ENCODE measurements at places on chromosomes 1 and 21.
A peak's percentile ranks its signal among the peaks of the same experiment; 100 is the strongest.

DNA sequence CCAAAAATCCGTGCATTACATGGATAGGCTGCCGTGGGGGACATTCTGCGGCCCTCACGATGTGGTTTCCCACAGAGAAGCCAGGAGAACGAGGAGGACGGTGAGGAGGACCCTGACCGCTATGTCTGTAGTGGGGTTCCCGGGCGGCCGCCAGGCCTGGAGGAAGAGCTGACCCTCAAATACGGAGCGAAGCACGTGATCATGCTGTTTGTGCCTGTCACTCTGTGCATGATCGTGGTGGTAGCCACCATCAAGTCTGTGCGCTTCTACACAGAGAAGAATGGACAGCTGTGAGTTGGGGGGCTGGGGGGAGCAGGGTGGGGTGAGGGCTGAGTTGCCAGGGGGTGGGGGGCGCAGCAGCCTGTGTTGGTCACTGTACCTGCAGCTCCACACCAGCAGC lies 13.2 kb downstream of the PSEN2 start:
- no peak for DNase-seq

DNA sequence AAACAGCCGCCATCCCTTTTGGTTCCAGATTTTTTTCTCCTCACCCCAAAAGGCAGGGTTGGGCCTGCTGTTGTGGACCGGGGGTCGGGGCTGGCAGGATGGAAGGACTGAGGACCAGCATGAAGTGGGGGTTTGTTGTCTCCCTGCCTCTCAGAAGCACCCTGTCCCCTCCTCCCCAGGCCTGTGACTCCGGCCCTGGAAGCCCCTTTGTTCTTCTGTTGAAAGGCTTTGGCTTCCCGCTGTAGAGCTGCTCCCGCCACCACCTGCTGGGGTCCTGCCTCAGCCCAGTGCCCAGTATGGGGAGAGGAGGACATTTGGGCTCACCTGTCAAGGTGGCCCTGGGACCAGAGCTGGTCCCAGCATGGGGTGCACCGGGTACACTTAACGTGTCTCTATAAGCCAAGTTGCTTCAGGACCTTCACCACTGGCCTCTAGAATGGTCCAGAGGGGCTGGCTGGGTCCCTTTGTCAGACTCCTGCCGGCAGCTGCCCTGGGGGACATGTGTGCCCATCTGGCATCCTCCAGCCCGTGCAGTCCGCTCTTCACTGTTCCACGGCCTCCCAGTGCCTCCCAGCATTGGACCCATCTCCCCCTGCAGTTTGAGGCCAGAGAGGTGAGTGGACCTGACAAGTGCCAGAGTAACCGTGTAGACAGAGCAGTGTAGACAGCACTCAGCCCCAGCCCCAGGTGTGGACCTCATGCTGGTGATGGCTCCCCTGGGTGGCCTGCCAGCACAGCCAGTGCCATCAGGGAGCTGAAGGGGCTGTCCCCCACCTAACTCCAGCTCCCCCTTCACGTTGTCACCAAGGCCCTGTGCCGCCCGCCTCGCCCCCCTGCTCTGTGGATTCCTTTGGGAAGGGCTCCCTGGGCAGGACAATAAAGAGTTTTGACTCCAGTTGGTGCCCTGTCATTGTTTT lies 6.1 kb upstream of the SYTL1 start:
- DNase-seq = no peak

DNA sequence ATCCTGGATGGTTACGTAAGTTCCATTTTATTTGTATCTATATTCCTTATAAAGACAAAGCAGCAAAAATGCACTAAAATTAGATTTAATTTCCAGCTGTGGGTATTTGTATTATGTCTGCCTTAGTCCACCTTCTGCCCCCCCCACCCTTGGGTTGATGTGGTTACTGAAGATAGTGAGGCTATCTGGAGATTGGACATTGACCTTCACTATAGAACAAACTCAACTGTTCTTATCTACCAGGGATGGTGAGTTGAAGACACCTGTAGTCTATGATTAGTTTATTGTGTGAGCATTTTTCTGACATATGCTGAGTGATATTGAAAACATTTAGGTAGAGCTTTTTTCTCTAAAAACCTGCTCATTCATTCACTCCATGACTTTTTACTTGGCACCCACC lies 122.2 kb downstream of the NFIA start:
- no peak for DNase-seq

- no peak for DNase-seq
These were observed 118.6 kb upstream of the PPP2R5A start for GRCh38 chr1:212166644-212167043.

GRCh38 chr1:220521778-220522177 lies 6.2 kb upstream of the MARK1 start:
- DNase-seq = peak; percentile 12

DNA sequence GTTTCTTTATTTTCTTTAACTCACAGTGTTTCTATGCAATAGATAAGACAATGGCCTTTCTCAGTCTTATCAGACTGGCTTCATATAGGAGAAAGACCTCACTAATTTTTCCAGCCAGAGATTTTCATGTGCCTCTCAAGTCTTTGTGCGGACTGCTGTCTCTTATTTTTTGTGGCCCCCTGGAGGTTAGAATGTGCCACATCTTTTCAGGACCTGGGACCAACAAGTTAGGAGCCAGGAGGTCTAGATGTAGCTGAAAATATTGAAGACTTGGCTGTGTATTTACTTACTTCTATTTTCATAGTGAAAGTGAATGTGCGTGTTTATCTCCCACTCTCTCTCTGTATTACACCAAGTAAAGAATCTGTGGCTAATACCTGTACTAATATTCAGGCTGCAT lies 42.1 kb upstream of the CFHR3 start:
- DNase-seq = no peak

GRCh38 chr1:15405106-15405850 lies 4.4 kb upstream of the EFHD2 start:
- no peak for DNase-seq

GRCh38 chr1:201085902-201086735 lies 26.1 kb downstream of the CACNA1S start:
- no peak for DNase-seq

GRCh38 chr1:32665915-32666314 lies 14.9 kb downstream of the RBBP4 start:
- DNase-seq = no peak
